Renal pelvis (tissue), 12 donors: ENCODE measurements at places on chromosomes 3 and 15. TPM values are rescaled to one million over a fixed set of nuclear protein-coding genes. Genes with fewer than 3 reads are reported as not detected.

CD80 gene
- polyA plus RNA-seq: 0.17 TPM

CPNE9 gene
- 0.10 TPM for polyA plus RNA-seq

TMOD2 gene
- 4.3 TPM for polyA plus RNA-seq

TOP2B gene
- polyA plus RNA-seq: 270 TPM

DNA sequence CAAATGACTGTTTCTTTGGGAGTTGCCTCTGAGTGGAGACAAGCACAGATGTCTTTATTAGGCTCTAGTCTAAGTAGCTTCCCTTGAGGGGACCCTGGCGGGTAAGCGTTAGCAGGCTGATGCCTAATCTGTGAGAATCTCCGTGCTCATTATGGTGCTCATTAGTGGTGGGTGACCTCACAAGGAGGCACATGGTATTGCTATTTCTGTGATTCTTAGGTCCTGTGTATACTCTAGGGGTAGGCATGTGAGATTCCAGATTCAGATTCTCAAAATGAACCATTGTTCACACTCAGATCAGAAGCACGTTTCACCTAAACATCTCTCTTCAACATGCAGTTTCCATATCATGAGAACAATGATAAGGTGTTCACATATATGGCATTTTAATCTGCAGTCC is 809.7 kb downstream of the NR2F2 start:
- DNase-seq: no peak

DNA sequence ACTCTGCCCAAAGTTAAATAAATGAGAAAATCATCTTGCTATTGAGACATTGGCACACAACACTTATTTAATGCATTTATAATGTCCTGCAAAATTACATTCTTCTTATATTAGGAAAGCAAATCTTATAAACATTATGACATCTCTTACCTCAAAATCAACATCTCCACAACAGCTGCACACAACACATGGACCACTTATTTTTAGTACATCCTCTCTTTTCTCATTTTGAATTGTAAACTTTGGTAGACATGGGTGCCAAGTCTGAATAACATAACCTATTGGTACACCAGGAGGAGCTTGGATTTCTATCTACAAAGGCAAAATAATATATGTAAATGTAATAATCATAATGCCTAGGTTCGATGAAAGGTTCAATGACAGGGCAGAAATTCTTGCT is 23.0 kb downstream of the PLSCR1 start:
- DNase-seq: no peak

GRCh38 chr15:61639491-61639890 is 410.4 kb upstream of the RORA start:
- DNase-seq: no peak

GRCh38 chr15:42955518-42955917 is 34.9 kb upstream of the TTBK2 start:
- DNase-seq: no peak

DNA sequence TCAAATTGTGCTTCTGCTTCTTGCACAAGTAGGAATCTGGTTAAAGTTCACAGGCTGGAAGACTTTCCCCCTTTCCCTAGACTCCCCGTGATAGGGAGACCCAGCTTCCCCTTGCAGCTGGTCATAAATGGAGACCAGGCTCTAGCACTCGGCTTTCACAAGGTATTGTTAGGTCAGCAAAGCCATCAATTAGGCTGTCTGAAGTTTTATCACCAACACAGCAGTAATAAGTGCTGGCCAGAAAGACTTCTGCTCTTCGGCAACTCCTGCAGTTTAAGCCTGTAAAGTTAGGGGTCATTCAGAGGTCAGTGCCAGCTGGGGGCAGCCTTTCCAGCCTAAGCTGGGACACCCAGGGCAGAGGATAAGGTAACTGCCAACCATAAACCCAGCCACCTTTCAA is 203.4 kb downstream of the MEIS2 start:
- peak; percentile 84 for DNase-seq

- DNase-seq: no peak
Measured at GRCh38 chr3:127676921-127677351, 4.2 kb downstream of the ABTB1 start.

DNA sequence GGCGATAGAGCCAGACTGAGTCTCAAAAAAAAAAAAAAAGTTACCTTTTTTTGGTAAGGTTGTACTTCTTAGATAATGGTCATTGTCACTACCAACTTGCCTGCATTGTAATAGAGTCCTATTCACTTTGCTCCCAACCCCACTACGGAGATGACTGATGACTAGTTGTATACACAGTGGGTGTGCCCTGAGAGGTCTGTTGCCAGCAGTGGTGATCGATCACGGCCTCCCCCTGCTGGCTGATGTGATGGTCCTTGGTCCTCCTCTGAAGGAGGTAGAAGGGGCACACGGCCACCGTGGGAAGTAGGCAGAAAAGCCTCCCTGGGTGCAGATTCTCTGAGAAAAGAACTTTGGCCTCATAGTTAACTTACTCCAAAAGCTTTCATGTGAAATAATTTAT is 10.7 kb downstream of the GCNT3 start:
- DNase-seq: no peak

DNA sequence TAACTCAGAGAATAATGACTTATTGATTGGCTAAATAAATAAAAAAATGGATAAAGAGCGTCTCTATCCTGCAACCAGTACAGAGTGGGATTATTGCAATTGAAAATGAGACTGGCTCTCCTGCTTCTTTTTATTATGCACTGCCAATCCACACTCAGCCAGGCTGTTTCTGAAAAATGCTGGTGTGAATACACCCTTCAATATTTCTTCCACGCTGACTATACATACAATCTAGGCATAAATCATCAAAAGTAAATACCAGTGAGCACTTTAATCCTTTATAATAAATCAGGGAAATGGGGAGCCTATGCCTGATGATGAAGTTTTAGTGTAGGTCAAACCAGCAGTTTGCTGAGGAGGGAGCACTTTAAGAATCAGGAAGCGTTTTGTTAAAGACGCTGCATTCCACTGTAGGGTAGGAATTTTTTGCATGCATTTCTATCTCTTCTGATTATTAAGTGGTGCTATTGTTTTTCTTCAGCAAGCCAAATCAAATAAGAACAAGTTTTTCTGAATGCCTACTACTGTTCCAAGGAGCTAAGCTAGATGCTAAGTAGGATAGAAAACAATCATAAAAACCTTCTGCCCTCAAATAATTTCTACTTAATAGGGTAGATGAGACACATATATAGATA is 781.5 kb downstream of the TBL1XR1 start:
- no peak for DNase-seq

DNA sequence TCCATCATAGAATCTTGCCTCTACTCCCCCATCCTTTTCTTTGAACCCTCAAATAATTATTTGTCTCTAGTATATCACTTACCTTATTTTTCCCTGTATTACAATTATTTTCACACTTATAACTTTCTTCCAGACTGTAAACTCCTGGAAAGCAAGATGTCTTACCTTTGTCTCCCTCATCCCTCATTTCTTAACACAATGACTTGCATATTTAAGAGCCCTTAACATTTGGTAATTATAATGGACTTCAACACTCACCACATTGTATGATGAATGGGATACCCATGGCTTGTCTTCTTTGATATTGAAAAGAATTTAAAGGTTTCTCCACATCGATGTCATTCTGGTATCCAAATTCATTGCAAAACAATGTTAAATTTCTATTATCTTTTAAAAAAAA is 81.4 kb upstream of the GUCA1C start:
- no peak for DNase-seq

GRCh38 chr3:123527046-123527445 is 57.8 kb downstream of the HACD2 start:
- DNase-seq: no peak

DNA sequence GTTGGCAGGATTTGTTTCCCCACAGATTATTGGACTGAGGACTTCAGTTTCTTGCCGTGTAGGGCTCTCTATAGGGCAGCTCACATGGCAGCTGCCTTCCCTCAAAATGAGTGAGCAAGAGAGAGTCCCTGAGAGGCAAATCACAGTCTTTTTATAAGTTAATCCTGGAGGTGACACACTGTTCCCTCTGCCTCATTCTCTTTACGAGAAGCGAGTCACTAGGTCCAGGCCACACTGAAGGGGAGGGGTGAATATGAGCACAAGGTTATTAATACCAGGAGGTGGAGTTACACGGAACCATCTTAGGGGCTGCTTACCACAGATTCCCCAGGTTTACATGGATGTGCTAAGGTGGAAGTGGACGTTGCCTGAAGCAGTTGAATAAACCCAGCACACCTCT is 77.0 kb downstream of the LPP start:
- no peak for DNase-seq

- no peak for DNase-seq
Measured at GRCh38 chr15:90558171-90558573, 28.4 kb downstream of the CRTC3 start.

- no peak for DNase-seq
Measured at GRCh38 chr3:64803469-64803868, 115.7 kb upstream of the ADAMTS9 start.

DNA sequence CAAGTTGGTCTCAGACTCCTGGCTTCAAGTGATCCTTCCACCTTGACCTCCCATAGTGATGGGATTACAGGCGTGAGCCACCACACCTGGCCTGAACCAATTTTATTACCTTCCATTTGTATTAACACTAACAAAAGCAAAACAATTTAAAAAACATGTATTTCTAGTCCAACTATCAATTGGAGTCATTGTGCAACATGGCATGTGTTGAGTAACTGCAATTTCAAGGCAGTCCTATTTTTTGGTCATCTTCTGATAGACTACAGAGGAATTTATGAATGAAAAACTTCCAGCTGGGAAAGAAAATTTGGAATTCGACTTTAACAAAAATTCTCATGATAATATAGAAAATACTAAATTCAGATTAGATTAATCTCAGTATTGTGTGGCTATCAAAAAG is 16.8 kb downstream of the SPTSSB start:
- DNase-seq: no peak

- no peak for DNase-seq
Measured at GRCh38 chr15:29736012-29736743, 86.1 kb downstream of the TJP1 start.

- DNase-seq: no peak
Measured at GRCh38 chr3:112610121-112610520, 30.8 kb downstream of the CCDC80 start.

GRCh38 chr15:78065284-78065872 is 12.1 kb downstream of the TBC1D2B start:
- DNase-seq: no peak

GRCh38 chr3:165156757-165157420 is 39.3 kb downstream of the SLITRK3 start:
- no peak for DNase-seq
